Kasumi-1 (cell line): ENCODE measurements at places on chromosomes 2 and 18.

GRCh38 chr2:68505603-68506159 lies 38.3 kb downstream of the APLF start:
- no peak for DNase-seq

- DNase-seq = no peak
Observed at GRCh38 chr18:6633310-6633709, 96.2 kb upstream of the ARHGAP28 start.

GRCh38 chr2:66021296-66021695 lies 413.6 kb upstream of the MEIS1 start:
- DNase-seq = no peak

DNA sequence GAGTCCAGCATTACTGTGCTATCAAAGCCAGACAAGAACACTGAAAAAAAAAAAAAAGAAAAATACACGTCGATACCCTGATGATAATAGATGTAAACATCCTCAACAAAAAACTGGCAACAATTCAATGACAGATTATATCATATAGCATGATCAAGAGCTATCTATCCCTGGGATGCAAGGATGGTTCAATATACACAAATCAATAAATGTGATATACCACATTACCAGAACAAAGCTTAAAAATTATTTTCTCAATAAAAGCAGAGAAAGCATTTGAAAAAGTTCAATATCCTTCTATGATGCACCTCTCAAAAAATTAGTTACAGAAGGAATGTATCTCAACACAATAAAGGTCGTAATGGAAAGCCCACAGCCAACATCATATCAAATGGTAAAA lies 332.8 kb upstream of the MMADHC start:
- DNase-seq = no peak

DNA sequence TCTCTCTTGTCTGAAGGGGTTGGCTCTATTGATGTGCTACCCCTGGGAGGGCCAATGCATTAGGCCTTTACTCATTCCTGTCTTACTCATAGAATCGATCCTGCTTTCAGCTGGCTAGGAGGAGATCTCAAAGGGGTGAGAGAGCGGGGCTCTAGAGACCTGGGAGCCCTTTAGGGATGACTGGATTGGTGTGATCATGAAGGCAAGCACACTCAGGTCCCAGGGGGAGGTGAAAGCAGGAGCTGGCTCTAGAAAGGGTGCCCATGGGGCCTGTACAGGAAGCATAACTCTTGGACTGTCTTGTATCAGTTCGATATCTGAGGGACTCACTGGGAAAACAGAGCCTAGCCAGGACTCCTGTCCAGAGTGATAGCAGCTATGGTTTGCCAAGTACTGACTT lies 47.8 kb downstream of the INPP4A start:
- no peak for DNase-seq

DNA sequence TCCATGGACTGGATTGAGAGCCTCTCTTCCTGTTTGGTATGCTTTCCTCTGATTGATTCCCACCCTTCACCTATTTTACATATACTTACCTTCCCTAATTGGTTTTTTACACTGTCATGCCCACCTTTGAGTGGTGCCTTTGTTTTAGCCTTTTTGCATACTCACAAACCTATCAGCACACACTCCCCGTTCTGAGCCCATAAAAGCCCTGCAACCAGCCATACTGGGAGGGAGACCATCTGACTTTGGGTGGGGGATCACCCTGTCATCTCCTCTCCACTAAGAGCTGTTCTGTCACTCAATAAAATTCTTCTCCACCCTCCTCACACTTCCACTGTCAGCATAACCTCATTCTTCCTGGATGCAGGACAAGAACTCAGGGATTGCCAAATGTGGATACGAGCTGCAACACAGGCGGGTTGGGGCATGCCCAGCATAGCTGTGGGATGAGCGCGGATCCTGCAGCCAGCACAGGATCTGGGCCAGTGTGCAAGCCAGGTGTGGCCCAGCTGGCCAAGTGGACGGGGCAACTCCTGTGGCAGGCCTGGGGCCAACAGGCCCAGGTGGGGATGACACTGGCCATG lies 9.4 kb upstream of the MOB1A start:
- no peak for DNase-seq

DNA sequence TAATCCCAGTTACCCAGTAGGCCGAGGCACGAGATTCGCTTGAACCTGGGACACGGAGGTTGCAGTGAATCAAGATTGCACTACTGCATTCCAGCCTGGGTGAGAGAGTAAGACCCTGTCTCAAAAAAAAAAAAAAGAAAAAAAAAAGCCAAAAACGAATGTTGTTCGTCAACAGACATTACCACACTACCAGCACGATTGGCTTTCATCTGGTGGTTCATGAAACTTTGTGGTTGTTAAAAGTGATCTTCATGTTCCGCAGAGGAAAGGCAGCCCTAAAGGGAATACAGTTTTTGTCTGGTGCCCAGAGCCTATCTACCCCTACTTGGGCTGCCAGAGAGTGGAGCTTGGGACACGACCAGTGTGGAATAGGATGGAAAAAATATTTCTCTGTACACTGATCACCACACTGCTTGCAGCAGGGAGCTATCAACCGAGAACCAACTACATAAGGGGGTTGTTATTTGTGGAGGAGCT lies 13.6 kb upstream of the CXCR4 start:
- no peak for DNase-seq
